ENCODE measurements at places on chromosomes 6 and 20.

DNA sequence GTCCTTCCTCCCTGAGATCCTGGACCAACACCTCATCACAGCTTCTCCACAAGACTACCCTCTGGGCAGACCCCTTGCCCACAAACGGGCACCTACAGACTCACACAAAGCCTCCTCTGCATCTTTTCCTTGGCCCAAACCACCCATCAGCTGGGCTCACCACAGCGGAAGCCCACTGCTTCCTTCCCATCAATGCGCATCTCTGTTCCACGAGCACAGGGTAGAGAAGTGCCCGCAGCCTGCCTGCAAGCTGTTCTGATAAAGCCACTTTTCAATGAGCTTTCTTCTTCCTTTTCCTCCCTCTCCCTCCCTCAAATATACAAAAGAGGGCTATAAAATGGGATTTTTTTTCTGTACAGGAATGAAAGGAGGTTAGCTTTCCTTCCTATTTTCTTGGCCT is 111.2 kb downstream of the NFATC2 start:
- no peak for DNase-seq

DNA sequence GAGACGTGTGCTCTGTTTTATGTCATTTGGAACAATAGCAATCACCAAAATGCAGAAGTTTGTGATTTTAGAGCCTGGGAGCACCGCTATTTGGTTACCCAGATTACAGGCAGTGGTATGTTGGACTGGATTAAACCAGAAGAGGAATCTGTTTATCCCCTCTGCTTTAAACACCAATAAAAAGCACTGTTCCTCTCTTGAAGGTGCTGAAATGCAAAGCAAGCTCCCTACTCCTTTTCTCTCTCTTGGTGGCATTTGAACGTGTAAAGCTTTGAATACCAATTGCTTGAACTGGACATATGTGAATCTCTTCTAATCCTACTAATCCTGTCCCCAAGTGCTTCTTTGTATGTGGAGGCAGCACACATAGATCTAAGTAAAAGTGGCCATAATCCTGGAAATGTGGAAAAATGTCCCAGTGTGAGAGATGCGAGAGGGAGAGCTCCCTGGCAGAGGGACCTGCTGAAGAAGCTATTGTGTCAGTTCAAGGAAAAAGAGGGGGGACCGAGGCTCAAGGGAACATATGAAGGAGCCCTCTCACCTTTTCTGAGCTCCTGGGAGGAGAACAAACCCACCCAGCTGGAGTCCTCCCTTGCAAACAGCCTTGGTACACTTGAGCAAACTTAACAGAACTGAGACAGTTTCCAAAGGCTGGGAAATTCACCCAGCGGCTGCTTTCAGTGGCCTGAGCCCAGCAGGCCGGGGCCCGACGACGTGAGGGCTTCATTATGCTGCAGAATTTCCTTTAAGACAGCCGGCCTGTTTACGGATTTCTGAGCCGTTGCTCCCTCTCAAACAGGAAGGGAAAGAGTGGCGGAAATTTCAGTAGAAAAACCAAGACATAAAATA is 18.8 kb upstream of the OLIG3 start:
- DNase-seq: no peak

DNA sequence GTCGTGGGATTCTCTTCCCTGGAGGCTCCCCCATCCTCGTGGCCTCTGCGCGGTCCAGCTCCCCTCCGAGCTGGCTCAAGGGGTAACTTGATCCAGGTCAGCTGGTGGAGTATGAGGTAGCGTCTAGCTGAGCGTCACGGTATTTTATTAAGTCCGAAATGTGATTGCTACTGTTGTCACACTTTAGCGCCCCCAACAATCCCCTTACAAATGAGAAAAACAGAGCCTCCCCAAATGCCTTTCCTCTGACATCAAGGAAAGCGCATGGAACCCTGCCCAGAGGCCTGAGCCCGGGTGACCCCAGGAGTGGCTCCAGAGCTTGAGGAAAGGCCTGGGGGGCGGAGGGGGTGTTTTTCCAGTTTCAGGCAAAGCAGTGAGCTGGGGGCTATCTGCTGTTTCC is 192.4 kb downstream of the ZMYND8 start:
- no peak for DNase-seq

GRCh38 chr6:100724696-100725095 is 156.4 kb downstream of the ASCC3 start:
- DNase-seq: no peak

DNA sequence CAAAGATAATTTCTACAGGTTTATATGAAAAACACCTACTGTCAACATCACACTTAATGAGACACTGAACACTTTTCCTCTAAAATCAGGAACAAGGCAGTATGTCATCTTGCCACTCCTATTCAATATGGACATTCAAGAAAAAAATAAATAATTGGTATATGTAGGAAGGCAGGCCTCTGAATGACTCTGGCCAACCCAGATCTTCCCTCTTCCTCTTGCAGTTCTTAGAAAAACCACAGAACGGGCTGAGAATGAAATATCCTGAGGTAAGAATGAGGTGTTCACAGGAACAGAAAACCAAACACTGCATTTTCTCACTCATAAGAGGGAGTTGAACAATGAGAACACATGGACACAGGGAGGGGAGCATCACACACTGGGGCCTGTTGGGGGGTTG is 1207.2 kb upstream of the CITED2 start:
- DNase-seq: no peak

GRCh38 chr6:16591396-16592222 is 169.7 kb downstream of the ATXN1 start:
- no peak for DNase-seq

DNA sequence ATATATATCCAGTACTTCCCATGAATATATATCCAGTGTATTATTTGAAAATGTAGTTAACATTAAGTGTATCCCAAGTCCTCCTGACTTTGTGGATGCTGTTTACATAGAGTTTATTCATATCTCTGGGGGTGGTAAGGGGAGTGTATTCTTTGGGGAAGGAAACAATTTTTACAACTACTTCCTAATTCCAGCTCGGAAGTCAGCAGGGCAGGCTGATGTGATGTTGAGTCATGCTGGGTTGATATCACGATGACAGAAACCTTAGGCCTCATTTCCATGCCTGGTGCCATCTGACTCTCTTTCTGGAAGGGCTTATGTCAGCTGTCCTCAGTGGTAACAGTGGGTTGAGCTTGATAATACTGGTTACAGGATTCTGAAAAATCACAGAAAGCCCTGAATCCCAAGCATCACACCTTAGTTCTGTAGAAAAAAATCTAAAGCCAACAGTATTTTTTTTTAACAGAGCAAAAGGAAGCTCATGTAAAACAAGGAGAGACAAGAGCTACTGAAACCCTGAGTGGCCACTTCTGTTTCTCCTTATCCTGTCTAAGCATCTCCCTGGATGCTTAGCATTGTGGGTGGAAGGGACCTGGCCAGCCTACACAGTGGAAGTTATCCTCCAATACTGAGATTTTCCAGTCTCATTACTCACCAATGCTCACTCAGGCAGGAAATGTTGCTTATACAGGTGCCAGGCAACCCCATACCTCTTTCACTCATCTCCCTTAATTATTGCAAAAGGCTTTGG is 75.2 kb upstream of the IYD start:
- DNase-seq: no peak

GRCh38 chr20:36462440-36463211 is 78.7 kb upstream of the MYL9 start:
- no peak for DNase-seq

DNA sequence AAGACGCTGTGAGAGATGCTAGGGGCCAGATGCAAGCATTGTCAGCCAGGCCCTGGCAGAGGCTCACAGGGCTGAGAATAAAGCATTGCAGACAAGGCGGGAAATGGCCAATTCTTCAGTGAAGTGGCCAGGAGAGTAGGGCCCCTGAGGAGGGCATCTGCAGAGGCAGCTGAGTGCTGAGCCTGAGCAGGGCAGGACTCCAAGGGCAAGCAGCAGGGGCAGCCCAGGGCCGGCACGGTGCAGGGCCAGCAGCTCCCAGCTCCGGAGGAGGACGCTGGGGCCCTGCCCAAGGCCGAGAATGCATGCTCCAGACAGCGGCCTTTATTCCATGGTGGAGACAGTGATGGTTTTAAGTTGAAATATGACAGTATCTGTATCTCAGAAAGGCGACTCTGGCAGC is 305.5 kb downstream of the FOXC1 start:
- no peak for DNase-seq

DNA sequence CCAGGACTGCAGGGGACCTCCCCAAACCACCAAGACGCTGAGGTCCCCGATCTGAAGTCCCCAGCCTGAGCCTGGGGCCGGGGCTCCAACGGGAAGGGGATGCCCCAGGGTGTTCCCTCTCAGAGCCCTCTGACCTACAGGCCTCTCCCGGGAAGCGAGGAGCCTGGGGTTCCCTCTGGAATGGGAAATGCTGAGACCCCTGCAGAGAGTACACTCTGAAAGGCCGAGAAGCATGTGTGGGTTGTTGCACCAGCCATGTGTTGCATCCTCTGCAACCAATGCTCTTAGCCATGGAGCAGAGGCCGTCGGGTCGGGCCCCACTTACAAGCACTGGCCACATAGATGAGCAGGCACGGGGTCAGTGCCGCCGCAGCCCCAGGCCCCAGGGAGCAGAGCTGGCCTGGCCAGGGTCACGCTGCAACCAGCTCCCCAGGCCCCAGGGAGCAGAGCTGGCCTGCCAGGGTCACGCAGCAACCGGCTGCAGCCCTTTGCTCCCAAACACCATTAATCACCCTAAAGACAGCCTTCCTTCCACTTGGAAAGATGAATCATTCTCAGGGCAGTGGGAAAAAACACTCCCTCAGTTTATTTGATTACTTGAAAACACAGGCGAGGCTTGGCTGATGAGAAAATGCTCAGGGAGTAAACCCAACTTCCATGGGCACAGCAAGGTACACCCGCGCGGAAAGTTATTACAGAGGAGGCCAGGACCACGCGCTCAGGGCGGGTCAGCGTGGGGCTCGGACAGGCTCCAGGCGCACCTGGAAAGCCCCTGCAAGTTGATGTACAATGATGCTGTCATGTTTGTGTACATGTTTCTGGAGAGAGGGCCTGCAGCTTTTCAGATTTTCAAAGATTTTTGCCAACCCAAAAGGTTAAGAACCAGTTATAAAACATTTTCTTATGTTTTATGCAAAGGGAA is 78.0 kb upstream of the AFDN start:
- no peak for DNase-seq

All from AG04449 (cell line).